ENCODE measurements at places on chromosomes 12 and 14.
A peak's percentile ranks its signal among the peaks of the same experiment; 100 is the strongest.

GRCh38 chr12:116559162-116559935, at the start of gene MAP1LC3B2:
TSS of gene MAP1LC3B2 (plus strand) at chr12:116559381. CDS start at chr12:116575943, 16,562 bp downstream.
- peak; percentile 24 for DNase-seq

GRCh38 chr14:105884808-105885281, 358.5 kb downstream of the TMEM121 start:
- no peak for DNase-seq

DNA sequence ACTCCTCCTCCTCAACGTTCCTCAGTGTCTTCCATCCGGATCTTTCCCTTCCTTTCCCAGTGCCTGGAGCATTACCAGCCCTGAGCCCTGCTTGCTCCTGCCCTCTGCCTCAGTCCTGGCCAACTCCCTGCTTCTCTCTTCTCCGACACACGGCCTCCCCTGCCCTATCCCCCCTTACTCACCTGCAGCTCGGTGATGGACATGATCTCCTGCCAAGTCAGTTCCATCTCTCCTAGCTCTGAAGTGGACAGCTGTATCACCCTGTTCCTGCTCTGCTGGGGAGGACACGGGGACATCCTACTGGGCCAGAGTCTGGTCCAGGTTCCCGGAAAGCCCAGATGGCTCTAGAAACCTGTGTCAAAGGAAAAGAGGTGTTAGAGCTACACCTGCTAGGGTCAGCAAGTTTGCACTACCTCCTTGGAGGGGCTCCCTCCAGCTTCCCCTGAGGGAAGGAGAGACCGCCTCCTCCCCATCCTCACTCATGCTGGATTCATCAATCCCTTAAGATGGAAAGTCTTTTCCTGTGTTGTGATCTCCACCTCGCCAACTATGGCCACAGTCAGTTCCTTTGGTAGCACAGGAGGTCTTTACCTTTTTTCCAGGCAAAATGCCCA, 5.8 kb downstream of the NFE2 start:
- no peak for DNase-seq

DNA sequence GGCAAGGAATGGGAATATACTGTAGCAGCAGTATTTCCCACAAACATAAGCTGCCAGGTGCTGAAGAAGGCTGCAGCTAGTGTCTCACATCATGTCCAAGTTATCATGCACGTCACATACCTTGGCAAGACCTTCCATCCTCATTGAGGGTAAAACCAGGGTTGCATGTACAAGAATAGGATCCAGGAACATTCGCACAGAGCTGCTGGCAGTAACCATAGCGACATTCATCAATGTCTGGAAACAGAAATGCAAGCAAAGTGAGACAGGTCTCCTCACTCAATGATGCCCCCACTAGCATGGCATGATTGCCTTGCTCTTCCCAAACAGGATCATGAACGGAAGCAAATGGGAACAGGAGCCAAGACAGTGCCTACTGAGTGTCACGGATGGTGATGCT, 23.8 kb upstream of the TC2N start:
- no peak for DNase-seq
